CD8-positive, alpha-beta T cell (primary cell): ENCODE measurements at places on chromosomes 7 and 10.

DNA sequence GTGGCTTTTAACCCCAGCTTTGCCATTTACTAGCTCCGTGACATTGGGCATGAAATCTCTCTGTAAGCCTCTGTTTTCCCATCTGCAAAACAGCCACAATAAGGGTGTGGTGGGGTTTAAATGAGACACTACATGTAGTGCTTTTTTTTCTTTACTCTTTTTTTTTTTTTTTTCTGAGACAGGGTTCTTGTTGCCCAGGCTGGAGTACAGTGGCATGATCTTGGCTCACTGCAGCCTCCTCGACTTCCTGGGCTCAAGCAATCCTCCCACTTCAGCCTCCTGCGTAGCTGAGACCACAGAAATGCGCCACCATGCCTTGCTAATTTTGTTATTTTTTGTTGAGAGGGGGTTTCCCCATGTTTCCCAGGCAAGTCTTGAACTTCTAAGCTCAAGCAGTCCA lies 8.3 kb upstream of the DENND10 start:
- DNase-seq, result no peak

- DNase-seq, result peak; percentile 27
Measured at GRCh38 chr10:5809527-5810154, 3.6 kb downstream of the GDI2 start.

DNA sequence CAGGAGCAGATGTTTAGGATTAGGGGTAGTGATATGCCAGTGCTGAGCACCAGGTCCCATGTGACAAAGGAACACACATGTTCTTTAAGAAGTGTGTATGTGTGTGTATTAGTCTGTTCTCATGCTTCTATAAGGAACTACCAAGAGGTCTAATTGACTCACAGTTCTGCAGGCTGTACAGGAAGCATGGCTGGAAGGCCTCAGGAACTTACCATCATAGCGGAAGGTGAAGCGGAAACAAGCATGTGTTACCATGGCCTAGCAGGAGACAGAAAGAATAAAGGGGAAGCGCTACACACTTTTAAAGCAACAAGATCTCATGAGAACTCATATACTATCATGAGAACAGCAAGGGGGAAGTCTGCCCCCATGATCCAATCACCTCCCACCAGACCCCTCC lies 22.8 kb upstream of the PDZD8 start:
- DNase-seq, result no peak

DNA sequence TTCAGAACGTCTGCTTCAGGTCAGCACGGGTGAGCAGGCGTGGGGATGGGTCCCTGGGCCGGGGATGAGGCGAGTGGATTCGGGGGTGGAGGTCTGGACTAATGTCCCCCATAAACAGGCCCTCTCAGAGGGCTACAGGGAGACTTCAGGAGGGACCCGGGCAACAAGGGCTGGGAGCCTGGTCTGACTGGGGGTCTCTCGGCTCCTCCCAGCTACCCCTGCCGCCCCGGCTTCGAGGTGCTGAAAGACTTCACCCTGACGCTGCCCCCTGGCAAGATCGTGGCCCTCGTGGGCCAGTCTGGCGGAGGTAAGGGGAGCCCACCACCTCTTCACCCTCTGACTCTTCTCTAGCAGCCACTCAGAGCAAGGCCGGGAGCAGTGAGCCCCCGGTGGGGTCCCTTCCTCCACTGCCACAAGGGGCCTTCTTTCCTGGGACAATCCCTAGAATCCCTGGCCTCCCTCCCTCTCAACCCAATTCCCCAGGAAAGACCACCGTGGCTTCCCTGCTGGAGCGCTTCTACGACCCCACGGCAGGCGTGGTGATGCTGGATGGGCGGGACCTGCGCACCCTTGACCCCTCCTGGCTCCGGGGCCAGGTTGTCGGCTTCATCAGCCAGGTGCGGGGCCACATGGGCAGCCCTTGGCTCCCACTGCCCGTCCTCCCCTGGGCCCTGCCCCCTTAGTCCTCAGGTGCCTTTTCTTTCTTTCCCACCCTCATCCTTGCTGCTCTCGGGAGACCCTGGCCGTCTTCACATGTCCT lies 7.5 kb upstream of the ASIC3 start:
- no peak for DNase-seq

DNA sequence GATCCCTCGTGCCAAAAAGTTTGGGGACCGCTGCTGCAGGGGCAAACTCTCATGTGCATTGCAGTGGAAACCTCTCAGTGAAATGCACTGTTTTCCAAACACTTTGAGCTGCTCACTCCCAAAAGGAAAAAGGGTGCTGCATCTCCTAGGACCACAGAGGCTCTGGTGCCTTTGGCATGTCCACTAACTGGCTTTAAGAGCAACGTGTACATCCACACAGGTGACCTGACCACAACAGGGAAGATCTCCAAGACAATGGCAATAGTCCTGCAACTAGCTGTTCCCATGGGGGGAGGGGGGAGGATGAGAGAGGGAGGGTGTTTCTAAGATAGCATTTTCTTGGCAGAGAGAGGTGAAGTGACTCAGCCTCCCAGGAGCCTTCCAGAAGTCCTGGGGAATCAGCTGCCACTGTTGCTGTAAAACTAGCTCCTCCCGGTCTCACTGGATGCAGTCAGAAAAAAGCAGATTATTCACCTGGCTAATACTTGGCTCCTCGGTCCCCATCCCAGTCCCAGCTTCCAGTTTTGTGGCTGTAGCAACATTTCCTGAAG lies 181.7 kb downstream of the HECW1 start:
- no peak for DNase-seq
